Vagina (tissue), 2 donors: ENCODE measurements at places on chromosomes 12 and 14.

GRCh38 chr12:51959211-51959610 lies 7.7 kb downstream of the ACVR1B start:
- DNase-seq: no peak

GRCh38 chr12:65858831-65859230 lies 34.5 kb downstream of the HMGA2 start:
- no peak for DNase-seq

- no peak for DNase-seq
Observed at GRCh38 chr12:76462668-76463224, 96.8 kb downstream of the OSBPL8 start.

DNA sequence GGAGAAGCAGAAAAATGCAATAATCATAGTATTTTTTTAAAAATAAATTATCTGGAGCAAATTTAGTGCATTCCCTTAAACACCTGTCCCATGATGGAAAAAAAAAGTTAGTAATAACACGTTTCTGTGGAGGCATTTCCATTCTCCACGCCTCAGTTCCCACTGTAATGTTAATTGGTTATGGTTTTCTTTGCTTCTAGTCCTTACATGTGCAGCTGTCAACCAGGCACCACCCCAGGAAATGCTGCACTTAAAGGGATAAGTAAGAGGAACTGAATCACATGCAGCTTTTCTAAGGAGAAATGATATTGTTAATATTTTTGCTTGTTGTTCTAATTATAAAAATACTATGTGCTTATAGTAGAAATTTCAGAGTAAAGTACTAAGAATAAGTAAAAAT lies 240.3 kb downstream of the ZFP36L1 start:
- DNase-seq: no peak

GRCh38 chr12:53210843-53211242 lies 3.8 kb upstream of the ITGB7 start:
- no peak for DNase-seq

DNA sequence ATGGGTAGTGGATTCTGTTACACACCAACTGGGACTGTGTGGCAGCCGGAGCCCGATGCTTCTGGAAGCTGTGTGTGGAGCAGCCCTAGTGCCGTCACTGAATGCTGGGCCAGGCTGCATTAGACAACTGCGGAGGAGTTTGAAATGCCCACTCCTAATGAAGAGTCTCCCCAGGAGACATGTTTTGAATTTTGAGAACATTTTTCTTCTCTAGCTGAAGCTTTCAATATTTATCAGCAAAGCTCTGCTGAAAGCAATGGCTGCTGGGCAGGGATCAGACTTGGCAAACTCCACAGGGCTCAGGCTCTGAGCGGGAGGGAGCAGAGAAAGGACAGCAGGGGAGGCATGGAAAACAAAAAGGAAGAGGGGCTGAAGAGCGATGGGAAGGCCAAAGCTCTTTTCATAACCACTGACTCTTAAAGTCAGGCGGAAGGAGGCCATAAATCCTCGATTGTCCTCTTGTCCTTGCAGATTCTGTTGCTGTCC lies 189.1 kb downstream of the MON2 start:
- DNase-seq: no peak

GRCh38 chr14:30227436-30227835 lies 299.8 kb upstream of the PRKD1 start:
- no peak for DNase-seq

- no peak for DNase-seq
Observed at GRCh38 chr12:54384591-54385041, at the start of gene ZNF385A. TSS of gene ZNF385A (minus strand) at chr12:54384733. CDS start at chr12:54384514, 219 bp downstream.

DNA sequence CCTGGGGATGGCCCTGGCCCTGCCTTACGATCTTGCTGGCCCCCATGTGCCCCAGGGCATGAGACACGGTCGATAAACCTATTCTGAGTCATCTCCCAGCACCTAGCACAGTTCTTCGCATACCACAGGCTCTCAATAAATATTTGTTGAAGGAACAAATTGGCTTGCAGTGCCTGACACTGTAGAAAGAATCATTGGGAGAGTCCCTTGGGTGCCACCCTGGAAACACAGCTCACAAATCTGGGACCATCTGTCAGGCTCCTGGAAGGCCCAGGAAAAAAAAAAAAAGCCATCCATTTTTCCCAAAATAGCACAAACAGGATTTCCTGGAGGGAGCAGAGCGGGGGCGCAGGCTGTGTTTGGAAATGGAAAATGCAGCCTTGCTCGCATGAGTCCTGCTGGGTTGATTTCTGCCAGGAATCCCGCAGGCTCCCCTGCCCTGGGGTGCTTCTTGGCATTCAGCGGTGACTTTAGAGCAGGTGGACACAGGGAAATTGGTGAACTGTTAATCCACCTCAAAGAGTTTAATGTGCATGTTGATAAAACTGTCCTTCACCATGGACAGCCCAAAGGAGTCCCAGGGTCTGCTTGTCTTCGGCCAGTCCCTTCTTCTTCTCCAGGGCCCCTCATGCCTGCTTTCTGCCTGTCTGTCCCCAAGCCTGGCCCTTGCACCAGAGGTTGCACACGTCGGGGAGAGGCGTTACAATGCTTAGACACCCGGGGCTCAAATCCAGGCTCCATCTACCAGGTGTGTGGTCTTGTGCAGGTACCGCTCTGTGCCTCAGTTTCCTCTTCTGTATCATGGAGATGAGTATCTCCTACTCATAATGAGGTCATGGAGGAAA lies 106.1 kb upstream of the RFLNA start:
- no peak for DNase-seq

DNA sequence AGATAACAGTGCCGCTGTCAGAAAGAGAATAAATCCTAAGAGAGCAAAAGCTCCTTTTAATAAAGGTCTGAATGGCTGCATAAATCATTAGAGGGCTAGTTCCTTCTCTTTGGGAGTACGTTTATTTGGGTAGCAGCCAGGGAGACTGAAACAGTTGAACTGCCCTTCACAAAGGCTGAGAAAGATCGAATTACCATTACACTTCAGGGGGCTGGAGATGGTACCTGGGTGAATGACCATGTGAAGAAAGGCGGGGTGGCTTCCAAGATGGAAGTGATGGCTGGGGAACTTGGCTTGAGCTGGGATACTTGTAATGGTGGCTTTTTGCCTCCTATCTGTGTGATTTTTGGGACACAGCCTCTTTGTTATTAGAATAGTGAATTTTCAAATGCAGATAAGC lies 1.7 kb upstream of the FGD4 start:
- DNase-seq: no peak

DNA sequence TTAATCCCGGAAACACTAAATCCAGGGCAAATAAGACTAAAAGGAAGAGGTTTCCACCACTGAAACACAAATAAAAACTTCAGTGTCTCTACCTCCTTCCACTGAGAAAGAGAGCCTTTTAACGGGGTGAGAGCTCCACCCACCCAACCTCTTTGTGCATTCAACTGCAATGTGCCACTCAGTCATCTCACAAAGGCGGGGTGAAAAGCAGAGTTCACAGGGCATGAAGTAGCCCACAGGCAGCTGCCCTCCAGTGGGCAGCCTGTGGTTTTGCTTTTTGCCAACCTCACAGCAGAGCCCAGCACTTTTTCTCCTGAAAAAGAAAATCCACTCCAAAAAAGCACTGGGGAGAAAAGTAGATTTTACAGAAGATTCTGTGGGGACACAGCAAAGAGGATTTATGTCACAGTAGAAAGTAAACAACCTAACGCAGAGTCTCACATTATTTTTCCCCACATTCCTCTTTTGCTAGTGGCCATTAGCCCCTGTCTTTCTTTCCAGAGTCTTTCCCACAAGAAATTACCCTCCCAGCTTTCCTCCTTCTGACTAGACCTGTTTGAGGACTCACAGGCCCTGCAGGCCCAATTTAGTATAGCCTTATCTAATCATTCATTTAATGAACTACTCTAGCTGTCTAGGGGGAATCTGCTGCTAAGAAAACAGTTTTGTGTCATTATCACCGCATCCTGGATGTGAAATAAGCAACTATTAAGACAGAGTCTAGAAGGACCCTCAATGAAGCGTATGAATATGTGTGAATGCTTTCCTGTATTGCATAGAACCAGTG lies 753.8 kb upstream of the FOXG1 start:
- no peak for DNase-seq

GRCh38 chr14:68544081-68544892 lies 248.6 kb downstream of the ZFP36L1 start:
- no peak for DNase-seq

DNA sequence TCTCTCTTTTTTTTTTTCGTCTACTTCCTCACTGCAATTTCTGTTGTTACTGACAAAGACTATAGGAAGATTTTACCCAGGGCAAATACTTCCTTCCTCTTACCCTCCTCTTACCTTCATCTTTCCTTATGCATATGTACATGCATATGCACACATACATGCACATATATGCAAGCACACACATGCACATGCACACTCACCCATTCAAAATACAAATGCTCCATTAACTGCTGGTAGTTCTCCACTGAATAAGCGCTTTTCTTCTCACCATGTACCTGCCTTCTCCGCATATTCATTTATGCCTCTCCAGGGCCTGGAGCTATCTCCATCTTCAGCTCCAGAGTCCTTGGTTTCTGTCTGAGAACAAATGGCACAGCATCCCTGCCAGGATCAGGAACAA lies 632 bp downstream of the C12orf54 start:
- no peak for DNase-seq

- no peak for DNase-seq
Observed at GRCh38 chr12:131505561-131505960, 205.3 kb upstream of the SFSWAP start.

- DNase-seq: no peak
Observed at GRCh38 chr14:103122947-103123633, at the start of gene TNFAIP2. TSS of gene TNFAIP2 (plus strand) at chr14:103123461. CDS start at chr14:103126458, 2,997 bp downstream.

- DNase-seq: no peak
Observed at GRCh38 chr14:71322655-71323250, 415.5 kb downstream of the PCNX1 start.

- no peak for DNase-seq
Observed at GRCh38 chr12:123242116-123242904, 9.1 kb downstream of the MTRFR start.

DNA sequence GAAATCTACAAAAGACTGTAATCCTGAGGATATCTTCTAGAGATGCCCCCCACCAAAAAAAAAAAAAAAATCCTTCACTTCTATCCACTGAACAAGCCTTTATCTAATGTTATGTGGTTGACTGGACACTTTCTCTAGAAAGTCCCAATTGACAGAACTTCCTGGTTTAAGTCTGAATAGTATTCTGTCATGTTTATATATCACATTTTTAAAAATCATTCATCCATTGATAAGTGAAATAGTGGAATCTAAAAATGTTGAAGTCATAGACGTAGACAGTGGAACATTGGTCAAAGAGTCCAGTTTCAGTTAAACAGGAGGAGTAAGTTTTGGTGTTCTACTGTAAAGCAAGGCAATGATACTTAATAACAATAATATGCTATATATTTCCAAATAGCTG lies 297.0 kb downstream of the SSPN start:
- no peak for DNase-seq

DNA sequence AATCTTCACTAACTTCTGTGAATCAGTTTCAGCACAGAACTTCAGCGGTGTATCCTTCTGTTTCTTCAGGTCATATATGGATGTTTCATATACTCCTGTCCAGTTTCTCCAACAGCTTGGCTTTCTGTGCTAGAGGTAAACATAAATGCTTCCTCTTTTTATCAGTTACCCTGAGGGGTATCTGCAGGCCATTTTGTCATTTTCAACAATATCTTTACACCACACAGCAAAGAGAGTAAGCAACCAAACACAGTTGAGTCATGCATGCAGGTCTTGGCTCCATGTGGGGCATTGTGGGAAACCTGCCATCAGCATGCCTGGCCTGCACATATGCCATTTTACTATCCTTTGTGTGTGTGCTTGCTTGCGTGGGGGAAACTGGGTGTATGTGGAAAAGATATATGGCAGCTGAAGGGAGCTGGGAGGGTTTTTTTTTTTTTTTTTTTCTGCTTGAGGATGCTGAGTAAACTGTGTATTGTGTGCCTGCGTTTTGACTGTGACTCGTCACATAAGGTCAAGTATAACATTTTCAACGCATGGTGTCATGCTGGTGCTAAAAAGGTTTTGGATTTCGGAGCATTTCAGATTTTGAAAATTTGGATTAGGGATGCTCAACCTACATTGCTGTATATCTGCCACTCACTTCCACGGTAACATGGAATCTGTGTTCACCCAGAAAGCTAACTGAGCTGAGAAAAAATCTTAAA lies 56.1 kb upstream of the YARS2 start:
- no peak for DNase-seq

DNA sequence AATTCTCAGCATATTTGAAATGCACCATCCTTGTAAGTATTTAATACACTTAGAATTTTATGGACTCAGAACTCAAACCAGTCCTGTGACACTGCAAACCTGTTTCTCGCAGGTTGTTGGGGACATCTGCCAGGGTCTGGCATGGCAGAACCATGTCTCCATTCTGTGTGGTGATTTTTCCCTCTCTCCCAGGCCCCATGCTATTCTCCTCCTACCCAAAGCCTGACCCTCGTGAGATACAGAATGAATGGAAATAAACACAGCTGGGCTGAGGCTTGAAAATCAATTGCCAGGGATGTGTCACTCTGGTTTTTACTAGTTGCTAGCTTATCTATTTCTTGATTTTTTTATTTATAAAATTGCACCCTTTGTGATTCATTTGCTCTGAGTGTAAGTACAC lies 19.8 kb downstream of the TPH2 start:
- no peak for DNase-seq

GRCh38 chr12:1470051-1470450 lies 124.3 kb downstream of the FBXL14 start:
- DNase-seq: no peak

GRCh38 chr14:94517641-94518257 lies 8.5 kb upstream of the SERPINA12 start:
- no peak for DNase-seq

- DNase-seq: no peak
Observed at GRCh38 chr12:113097716-113098440, 37.7 kb downstream of the RASAL1 start.

DNA sequence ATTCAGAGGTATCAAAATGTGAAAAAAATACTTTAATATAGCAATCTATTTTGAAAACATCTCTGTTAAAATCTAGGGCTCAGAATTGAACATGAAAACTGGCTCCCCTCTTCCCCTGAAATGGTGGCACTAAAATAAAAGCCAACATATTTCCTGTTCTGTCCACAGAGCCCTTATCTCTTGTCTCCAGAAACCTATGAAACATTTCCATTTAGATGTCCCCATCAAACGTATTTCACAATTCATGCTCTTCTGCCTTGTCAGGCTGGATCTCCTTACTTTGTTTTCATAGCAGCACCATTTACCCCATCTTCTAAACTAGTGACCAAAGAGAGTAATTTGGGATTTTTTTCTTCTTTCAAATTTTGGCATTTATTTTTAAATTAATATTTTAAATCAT lies 42.4 kb downstream of the PDE3A start:
- DNase-seq: no peak

DNA sequence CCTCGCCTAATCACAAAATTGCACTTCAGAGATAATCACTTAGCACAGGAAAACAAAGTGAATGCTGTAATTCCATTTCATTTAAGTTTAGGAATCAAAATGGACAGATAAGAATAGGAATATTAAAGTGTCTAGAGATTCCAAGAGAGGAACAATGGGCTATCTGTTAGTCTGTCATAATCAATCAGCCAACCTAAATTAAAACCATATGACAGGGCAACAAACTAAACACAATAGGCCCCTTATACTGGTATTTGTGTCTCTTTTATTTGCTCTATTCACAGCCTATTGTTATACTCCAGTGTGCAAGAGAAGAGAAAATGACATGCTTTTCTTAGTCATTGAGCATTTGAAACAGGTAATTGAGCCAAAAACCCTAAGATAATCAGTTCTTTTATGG lies 259.4 kb downstream of the PRKD1 start:
- no peak for DNase-seq

GRCh38 chr12:67784831-67785230 lies 136.3 kb downstream of the DYRK2 start:
- DNase-seq: no peak

- no peak for DNase-seq
Observed at GRCh38 chr14:35298351-35298750, 6.2 kb downstream of the PSMA6 start.
